Activated gamma-delta T cell (primary cell): ENCODE measurements at places on chromosomes 4 and X.

GRCh38 chr4:11039634-11040131, 355.1 kb upstream of the CLNK start:
- no peak for DNase-seq

DNA sequence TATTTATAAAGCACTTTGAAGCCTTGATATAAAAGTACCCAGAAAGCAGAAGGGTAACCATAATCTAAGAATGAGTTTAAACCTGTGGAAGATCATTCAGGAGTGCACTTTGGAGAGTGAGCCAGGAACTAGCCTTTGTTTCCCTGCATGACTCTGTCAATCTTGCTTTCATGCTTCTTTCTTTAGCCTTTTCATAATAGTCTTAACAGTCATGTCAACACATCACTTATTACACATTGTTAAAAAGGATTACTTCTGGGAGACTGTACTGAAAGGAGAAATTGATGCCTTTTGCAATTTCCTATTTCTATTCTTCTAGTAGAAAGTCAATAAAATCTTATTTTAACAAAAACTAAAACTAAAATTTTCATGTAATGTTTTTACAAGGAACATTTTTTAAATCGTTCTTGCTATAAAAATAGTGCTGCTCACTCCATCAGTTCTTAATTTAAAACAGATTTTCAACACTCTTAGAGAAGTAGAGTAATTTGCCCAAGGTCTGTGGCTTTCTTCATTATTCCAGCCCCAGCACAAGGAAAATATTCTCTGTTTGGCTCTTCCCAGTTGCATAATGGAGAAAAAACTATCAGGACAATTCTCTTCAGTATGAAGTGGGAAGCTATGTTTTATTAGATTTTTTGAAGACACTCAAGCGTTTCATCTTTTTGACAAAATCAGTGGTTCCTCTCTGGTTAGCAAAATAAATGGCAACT, 35.4 kb upstream of the SPP1 start:
- DNase-seq = no peak

DNA sequence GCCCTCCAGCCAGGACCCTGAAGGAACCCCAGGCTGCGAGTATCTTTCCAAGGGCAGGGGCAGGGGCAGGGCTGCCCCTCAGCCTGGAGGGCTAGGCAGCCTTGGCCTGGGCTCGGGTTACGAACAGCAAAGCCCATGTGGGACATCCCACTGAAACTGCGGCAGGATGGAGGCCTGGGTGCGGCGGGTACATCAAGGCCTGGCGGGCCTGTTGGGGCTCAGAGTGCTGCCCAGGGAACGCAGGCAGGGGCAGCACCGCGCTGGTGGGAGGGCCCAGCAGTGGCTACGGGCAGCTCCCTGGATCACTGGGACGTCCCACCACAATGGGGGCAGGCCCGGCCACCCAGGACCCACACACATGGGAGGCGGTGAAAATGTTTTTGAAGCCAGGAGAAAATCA, 10.9 kb downstream of the NAT8L start:
- no peak for DNase-seq

- no peak for DNase-seq
Measured at GRCh38 chr4:7485096-7485495, 50.4 kb upstream of the PSAPL1 start.

GRCh38 chr4:57159866-57160265, 49.7 kb upstream of the IGFBP7 start:
- DNase-seq = no peak

- DNase-seq = peak; percentile 46
Measured at GRCh38 chrX:102651242-102652011, at the start of gene GPRASP1. Gene GPRASP1, plus strand, starts transcription at chrX:102651483. Its CDS starts 2,431 bp downstream, at chrX:102653914.

DNA sequence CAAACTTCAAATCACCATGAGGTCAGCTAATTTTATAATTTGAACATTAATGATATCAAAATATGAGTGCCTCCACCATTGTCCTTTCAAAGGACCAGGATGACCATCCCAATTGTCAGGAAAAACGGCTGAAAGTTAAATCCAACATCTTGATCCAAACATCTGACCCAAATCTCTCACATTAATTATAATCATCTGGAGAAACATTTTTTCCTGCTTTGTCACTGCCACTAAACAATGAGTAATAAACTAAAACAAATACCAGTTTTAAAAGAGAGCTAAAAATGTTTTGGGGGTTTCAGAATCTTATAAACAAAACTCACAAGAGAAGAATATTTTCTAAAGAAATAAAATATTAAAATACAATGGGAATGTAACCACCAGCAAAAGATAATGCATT, 45.7 kb upstream of the NDST4 start:
- DNase-seq = no peak

DNA sequence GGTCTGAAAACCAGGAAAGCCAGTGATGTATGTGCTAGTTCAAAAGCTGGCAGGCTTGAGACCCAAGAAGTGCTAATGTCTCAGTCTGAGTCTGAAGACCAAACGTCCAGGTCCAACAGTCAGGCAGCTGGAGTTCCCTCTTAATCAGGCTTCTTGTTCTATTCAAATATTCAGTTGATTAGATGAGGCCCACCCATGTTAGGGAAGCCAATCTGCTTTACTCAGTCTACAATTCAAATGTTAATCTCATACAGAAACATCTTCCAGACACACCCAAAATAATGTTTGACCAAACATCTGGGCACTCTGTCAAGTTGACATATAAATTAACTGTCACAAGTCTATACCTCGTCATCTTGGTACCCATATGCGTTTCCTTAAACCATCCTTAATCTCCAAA, 72.4 kb upstream of the IL2 start:
- no peak for DNase-seq

- DNase-seq = no peak
Measured at GRCh38 chr4:78520808-78521226, 30.8 kb upstream of the ANXA3 start.

DNA sequence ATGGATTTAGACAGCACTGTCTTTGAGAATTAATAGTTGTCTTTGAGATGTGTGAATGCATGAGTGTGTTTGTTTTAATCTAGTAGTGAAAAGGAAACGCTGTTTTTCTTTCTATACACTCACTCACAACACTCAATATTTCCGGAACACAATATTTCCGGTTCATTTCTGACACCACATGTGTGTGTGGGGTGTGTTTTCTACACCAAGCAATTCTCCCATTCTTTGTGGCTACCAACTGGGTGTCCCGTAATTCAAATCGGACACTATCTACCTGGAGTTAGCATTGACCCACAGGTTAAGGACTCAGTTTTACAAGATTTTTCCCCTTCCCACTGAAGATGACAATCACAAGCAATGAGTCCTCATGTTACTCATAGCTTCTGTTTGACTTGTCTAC, 113.9 kb downstream of the SNCA start:
- DNase-seq = no peak

- no peak for DNase-seq
Measured at GRCh38 chr4:71136071-71136470, 142.6 kb downstream of the DCK start.

GRCh38 chr4:158219623-158220022, 9.3 kb downstream of the TMEM144 start:
- DNase-seq = no peak

DNA sequence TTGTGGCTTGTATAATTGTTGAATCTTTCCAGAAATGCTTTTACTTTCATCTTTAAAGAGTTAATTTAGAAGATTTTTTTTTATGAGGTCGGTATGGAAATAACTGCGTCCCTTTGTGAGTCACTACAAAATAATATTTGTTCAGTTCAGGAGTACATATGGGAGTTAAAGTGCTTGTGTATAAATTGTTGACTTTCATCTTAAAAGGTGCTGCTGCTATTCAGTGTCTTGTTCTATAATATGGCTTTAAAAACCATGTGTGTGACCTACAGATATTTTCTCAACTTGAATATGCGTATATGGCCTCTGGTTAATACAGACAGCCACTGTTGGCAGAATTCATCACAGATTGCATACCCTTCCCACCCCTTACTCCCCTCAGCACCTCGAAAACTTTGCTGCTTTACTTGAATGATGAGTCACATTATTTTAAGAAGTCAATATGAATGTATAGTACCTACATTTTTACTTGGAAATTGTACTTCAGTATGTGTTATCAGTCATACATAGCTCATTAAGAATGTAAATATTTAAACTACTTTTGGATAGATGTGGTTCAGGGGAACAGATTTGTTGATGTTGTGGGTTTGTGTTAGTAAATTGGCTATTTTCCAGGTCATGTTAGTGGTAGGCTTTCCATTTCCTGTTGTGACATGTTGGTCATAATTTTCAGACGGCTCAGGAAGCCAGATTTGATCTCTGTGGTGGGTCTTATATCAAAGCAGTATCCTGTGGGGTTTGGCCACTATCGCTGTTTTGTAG, 1.5 kb downstream of the CLCN3 start:
- DNase-seq = no peak

- no peak for DNase-seq
Measured at GRCh38 chr4:89284828-89285227, 22.8 kb downstream of the GPRIN3 start.

- DNase-seq = no peak
Measured at GRCh38 chr4:84159762-84160161, 339.3 kb downstream of the NKX6-1 start.

GRCh38 chr4:2076908-2077536, 17.9 kb downstream of the NAT8L start:
- no peak for DNase-seq

GRCh38 chr4:57865264-57865663, 755.1 kb upstream of the IGFBP7 start:
- DNase-seq = no peak

DNA sequence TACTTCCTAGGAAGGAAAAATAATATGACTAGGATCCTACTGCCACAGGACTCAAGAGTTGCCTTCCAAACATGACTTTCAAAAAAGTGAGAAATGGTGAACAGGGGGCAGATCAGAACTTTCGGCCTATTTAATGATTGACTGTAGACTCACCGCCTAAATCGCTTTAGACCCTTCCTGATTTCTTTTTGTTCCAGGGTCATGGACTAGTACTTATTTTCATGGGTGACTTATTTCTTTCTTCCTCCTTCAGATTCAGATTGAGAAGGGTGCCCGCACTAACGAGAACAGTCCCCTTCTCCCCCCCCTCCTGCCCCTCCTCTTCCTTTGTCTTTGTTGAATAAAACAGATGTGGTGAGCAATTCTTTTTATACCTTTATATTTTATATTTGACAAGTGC, 48.0 kb upstream of the KLHL8 start:
- no peak for DNase-seq

DNA sequence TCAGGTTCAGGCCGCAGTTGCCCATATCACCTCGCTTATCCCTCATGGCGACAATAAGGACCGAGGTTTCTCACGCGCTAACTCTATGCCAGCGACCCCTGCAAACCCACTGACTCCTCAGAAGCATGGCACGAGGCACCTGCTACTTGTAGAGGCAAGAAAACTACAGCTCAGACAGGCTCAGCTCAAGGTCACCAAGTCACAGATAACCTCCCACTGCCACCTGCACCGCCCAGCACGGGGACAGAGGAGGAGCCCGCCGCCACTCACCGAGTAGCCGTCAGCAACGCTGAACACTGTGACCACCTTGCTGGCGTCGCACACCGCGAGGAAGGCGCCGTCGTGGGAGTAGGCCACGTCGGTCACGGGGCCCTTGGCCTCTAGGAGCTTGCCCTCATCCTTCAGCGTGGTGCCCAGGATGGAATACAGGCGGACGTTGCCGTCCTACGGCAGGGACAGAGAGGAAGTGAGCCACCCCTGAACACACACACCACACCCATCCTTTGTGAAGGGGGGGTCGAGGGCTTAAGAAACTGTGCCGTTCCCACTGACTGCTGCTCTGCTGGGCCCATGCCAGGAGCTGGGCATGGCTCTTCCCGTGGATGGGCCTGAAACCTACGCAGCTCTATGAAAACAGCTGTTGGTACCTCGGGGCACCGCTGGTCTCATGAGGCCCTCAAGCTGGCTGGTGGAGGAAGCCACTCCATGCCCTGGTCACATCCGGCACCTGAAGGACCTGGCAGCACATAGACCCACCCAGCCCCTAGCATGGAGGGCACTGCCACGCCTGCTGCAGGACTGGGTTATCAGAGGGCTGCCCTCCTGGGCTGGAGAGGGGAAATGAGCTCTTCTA, 38.9 kb downstream of the WDR1 start:
- no peak for DNase-seq

DNA sequence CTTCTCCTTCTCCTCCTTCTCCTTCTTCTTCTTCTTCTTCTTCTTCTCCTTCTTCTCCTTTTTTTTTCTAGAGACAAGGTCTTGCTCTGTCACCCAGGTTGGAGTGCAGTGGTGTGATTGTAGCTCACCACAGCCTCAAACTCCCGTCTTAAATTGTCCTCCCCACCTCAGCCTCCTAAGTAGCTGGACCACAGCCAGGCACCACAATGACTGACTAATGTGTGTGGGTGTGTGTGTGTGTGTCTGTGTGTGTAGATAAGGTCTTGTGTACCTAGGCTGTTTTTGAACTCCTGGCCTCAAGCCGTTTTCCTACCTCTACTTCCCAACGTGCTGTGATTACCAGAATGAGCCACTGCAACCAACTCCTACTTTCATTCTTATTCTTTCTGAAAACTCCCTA, 390.9 kb downstream of the ADAM29 start:
- no peak for DNase-seq

DNA sequence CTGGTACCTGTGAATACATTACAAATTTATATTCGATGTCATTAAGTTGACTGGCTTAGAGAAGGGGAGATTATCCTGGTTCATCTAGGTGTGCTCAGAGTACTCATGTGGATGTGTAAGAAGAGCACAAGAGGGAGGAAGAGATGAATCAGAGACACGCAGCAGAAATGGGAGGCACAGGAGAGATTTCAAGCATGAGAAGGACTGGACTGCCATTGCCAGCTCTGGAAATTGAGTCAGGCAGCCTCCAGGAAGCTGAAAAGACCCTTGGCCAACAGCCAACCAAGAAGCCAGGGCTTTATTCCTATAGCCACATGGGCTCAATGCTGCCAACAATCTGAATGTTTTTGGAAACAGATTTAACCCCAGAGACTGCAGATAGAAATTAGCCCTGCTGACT, 1390.0 kb downstream of the STIM2 start:
- no peak for DNase-seq

DNA sequence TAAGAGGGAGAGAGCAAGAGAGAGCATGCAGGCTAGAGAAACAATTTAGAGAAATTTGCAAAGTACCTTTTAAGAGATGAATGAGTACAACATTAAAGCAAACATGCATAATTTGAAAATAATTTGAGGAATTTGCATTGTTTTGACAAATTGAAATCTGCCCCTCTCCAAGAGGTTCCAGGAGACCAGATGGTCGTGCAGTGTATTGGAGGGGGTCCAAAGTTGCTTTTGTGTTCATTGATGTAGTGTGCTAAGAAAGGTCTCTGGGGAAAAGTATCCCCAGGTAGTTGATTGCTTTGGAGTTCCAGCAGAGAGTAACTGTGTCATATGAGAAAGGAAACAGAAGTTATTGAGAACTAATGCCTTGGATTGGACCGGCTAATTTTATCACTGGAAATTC, 635.0 kb upstream of the TENM3 start:
- no peak for DNase-seq

DNA sequence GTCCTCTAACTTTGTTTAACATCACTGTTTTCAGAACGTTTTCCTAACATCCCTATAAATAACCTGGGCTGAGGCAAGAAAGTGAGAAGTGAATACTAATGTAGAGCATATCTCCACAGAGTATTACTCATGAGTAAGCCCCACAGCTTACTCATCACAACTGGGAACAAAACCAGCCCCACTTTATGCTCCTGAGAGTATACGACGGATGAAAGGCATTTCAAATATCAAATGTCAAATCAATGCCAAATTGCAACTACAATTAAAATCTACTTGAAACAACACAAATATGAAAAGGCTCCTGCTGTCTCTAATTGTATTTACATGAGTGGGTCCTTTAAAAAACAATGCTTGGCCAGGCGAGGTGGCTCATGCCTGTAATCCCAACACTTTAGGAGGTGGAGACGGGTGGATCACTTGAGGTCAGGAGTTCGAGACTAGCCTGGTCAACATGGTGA, 41.2 kb downstream of the SH3RF1 start:
- DNase-seq = no peak
